HFFc6 (cell line): ENCODE measurements at places on chromosomes 7 and 10. TPM values are rescaled to one million over a fixed set of nuclear protein-coding genes. Genes with fewer than 3 reads are reported as not detected.

DNA sequence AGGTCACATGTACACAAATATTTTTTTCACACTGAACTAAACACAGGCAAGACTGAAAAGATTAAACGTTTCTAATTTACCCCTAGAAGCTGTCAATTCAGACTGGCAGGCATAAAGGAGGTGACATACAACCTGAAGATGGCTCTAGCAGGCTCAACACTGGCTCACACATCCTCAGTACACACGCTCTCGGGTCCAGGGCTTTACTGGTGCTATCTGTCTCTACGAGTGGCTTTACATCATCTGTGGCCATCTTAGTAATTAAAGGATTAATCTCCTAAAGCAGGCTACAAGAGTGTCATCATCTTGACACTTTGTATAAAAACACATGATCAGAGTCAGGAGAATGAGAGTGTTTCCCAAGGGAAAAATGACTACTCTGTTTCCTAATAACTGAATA is 57.3 kb downstream of the COPG2 start:
- peaks cover 35% of the 10 kb centered on the region for H3K36me3 ChIP-seq
- no peak overlapping the region for H3K27ac ChIP-seq
- H3K27me3 ChIP-seq: peaks cover 1% of the 10 kb centered on the region; the same call in 1 of the 2 replicates
- H3K4me3 ChIP-seq: no peak overlapping the region
- H3K4me1 ChIP-seq: no peaks in the 10 kb centered on the region

DNA sequence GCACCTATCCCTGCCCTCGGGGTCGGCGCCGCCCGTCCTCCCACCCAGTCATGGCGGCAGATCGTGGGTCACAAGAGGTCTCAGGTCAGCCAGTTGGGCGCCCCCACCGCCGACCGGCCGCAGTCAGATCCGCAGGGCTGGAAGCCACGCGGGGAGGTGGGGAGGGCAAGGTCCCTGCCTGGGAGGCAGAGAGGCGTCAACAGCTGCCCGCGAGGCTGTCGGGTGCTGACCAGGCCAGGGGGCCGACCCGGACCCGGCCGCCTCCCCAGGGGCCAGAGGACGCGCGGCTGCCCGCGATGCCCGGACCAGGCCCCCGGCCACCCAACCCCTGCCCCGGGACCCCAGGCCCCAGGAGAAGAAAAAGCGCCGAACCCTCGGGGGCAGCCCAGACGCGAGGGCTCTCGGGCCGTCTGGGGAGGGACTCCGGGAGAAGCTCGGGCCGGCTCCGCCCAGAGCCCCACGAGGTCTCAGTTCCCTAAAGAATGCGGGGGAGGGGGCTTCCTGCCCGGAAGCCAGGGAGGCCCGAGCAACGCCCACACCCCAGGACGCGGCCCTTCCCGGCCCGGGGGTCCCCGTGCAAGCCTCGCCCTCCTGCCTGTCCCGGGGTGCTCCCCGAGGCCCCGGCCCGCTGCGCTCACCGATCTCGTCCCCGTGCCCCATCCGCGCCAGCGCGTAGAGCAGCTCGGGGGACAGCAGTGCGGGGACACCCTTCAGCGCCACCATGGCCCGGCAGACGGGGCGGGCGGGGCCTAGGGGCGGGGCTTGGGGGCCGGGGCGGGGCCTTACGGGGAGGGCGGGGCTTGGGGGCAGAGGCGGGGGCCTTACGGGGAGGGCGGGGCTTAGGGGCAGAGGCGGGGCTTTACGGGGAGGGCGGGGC is at the start of gene FUOM:
Gene FUOM, minus strand, starts transcription at position 735 of the 877 bp plus-strand sequence. Its CDS starts 12 bp downstream, at position 723.
- no peak within 1 kb of the TSS for H3K27ac ChIP-seq
- H3K4me1 ChIP-seq: no peaks in the 10 kb centered on the region
- H3K27me3 ChIP-seq: peaks cover 6% of the 10 kb centered on the region
- no peak within 1 kb of the TSS; the same call in 1 of the 2 replicates for H3K4me3 ChIP-seq

- H3K4me1 ChIP-seq: no peaks in the 10 kb centered on the region
- H3K4me3 ChIP-seq: no peak overlapping the region
- H3K27ac ChIP-seq: no peak overlapping the region
- no peak for DNase-seq
- peaks cover 16% of the 10 kb centered on the region; the same call in 1 of the 2 replicates for H3K36me3 ChIP-seq
- H3K27me3 ChIP-seq: no peaks in the 10 kb centered on the region; the same call in 1 of the 2 replicates
Measured at GRCh38 chr10:94591461-94592205, 46.0 kb downstream of the HELLS start.

Gene TTYH3
- 126 to 147 TPM (median 131 TPM) in 3 replicates for total RNA-seq

- no peaks in the 10 kb centered on the region; the same call in 1 of the 2 replicates for H3K27me3 ChIP-seq
- peak; percentile 30 for DNase-seq
- H3K27ac ChIP-seq: no peak overlapping the region
- peaks cover 49% of the 10 kb centered on the region for H3K4me1 ChIP-seq
- peaks cover 16% of the 10 kb centered on the region for H3K36me3 ChIP-seq
Measured at GRCh38 chr7:90749774-90750173, 153.7 kb downstream of the CDK14 start.

DNA sequence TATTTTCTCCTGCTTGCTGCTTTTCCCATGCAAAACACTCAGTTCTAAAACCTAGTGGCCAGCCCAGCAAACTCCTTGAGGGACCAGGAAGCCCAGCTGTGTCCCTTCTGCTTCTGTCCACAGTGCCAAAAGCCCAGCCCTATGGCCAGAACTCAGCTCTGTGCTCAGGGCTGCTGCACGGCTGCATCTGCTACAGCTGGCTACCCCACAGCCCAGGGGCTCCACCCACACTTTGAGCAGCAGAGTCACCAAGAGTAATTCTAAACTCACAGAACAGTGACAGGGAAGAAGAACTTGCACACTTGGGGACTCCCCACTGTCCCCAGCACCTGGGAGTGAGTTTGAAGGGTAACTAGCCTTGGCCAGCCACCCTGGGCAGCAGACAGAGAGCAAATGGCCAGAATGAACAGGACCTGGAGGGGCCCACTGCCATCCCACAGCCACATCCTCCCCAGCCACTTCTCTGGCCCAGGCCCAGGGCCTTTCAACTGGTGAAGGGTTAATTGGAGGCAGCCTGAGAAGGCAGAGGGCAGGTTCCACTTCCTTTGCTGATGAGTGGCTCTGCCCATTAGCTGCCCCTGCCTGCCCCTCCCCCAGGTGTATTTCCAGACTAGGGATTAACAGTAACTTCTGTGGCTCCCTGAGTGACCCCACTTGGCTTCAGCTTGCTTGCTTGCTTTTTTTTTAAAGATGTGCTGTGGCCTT is 28.1 kb upstream of the TRIM8 start:
- no peak for DNase-seq
- peaks cover 2% of the 10 kb centered on the region for H3K27me3 ChIP-seq
- H3K4me3 ChIP-seq: no peak overlapping the region
- no peaks in the 10 kb centered on the region for H3K36me3 ChIP-seq
- no peak overlapping the region for H3K27ac ChIP-seq

DNA sequence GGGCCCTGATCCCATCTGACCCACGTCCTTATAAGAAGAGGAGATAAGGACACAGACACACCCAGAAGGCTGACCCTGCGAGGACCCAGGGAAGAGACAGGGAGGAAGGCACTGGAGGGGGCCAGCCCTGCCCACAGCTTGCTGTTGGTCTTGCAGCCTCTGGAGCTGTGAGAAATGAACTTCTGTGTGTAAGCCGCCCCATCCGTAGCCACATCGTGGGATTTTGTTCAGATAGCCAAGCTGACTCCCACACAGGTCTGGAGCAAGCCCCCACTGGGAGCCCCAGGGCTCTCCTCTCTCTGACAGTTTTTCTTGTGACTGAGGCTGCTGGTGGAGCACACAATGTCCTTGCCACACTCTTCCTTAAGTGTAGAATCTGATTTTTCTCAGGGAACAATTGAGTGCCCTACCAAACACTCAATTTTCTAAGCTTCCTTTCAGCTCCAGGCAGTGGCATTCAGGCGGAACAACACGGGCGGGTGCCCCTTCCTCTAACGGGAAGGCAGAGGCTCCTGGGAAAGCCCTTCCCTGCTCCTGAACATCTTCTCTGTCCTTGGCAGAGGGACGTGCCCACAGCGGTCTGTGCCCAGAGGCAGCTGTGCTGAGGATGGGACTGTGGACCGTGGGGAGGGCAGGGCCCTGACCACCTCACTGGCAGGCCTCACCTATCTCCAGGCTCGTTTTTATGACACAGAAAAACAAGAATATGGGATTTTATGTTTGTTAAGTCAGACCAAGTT is 160.6 kb upstream of the SHH start:
- DNase-seq: no peak
- no peaks in the 10 kb centered on the region for H3K4me1 ChIP-seq
- 0 out of 2 replicates have a peak, but pooled peaks cover 4% of the 10 kb centered on the region for H3K36me3 ChIP-seq

DNA sequence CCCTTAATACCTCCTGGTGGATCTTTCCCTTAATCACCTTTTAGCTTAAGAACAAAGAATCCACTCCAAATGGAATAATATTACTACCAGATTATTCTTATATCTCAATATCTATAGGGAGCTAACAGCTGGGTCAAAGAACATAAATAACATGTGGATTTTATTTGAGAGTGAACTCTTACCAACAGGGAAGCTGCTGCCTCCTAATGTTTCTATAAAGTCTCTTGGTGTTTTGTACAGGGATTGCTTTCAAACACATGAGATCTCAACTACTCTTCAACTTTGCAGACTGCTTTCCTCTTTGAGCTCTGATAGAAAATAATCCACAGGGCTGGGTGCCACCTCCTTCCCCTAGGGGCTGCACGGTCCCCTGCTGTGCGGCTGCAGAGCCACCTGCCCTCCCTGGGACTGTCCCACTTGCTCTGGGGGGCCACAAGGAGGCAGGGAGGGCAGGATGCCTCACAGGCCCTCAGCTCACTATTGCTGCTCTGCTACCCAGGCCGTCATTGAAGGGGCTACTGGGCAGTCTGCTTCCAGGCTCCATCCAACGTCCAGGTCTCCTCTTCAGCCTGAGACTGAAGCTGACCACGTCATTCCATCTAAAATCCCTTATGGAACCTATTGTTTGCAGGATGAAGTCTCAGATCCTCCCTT is 191.2 kb downstream of the CXCL12 start:
- H3K4me1 ChIP-seq: peaks cover 50% of the 10 kb centered on the region
- H3K36me3 ChIP-seq: peaks cover 2% of the 10 kb centered on the region; the same call in 1 of the 2 replicates
- H3K27ac ChIP-seq: no peak overlapping the region
- no peak overlapping the region for H3K4me3 ChIP-seq
- no peak for DNase-seq

Gene NUTM2A
- 0.09 TPM in 1 of 3 replicates, not detected in the others for total RNA-seq

DNA sequence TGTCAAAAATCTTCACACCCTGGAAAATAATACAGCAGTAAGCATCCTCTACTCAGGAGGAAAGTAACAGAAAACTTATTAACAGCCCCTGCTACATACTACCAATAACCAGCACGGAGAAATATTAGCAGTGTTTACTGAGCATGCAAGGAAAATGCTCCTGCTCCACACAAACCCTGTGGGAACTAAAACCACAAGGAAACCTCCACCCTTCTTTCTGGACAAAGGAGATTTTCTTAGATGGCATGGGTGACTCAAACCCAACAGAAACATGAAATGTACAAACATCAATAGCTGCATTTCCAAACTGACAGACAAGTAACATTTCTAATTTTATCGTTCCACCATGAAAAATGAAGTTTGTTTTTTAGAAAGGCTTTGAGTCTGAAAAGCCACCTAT is 113.4 kb downstream of the VPS41 start:
- no peaks in the 10 kb centered on the region for H3K4me1 ChIP-seq
- DNase-seq: no peak
- H3K27ac ChIP-seq: no peak overlapping the region
- no peaks in the 10 kb centered on the region for H3K27me3 ChIP-seq

Gene AKR1C8
- total RNA-seq: not detected in 2 replicates

Gene CALML5
- total RNA-seq: not detected in 3 replicates

- H3K36me3 ChIP-seq: peaks cover 4% of the 10 kb centered on the region; the same call in 1 of the 2 replicates
- H3K27ac ChIP-seq: no peak overlapping the region
- H3K27me3 ChIP-seq: no peaks in the 10 kb centered on the region
- H3K4me1 ChIP-seq: peaks cover 23% of the 10 kb centered on the region
- DNase-seq: no peak
Measured at GRCh38 chr7:90473814-90474213, 4.4 kb downstream of the PTTG1IP2 start.

Gene SLIT1
- total RNA-seq: 0.05 to 0.12 TPM in 2 of 3 replicates, not detected in the other

Gene NPFFR1
- total RNA-seq: not detected in 2 replicates

Gene TLX1
- total RNA-seq: not detected in 3 replicates

DNA sequence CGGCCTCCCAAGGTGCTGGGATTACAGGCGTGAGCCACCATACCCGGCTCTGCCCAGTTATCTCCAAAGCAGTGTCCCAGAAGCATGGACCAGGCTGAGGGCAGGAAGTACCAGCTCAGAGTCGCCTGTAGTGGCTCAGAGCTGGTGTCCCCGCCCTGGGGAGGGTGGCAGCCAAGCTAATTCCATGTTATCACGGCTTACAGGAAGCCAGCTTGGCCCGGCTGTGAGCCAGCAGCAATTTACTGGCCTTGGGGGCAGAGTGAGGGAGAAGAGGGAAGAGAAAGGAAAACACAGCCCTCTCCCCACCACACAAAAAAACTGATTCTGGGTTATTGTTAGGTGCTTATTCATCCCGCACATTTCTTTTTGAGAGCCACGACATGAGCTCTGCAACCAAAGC is 88.1 kb downstream of the HIP1 start:
- no peak overlapping the region for H3K4me3 ChIP-seq
- peaks cover 1% of the 10 kb centered on the region; the same call in 1 of the 2 replicates for H3K27me3 ChIP-seq
- no peak overlapping the region; the same call in 1 of the 2 replicates for H3K27ac ChIP-seq

Gene TRIL
- 0.08 TPM in 1 of 3 replicates, not detected in the others for total RNA-seq

DNA sequence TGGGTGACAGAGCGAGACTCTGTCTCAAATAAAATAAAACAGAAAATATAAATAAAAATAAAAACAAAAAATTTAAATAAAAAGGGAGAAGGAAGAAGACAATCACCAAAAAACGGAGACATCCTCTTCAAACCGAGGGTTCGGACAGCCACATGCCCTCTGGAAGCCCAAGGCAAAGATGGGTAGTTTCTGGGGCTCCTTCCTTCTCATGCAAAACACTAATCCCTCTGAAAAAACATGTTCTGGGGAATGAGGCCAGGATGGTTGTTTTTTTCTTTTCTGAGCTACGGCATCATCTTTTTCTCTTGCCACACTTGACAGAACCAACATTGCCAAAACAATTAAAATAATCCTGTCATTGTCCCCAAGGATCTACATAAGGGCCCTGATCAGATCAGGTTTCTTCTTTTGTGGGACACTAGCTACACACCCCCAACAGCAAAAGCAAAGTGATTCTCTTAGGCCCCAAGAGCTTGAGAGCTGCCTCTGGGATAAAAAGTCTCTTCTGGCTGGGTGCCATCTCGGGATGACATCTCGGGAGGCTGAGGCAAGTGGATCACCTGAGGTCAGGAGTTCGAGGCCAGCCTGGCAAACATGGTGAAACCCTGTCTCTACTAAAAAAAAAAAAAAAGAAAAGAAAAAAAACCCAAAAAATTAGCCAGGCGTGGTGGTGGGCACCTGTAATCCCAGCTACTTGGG is 14.2 kb upstream of the POR start:
- H3K4me1 ChIP-seq: peaks cover 2% of the 10 kb centered on the region
- H3K4me3 ChIP-seq: no peak overlapping the region
- no peak overlapping the region for H3K27ac ChIP-seq

- no peaks in the 10 kb centered on the region for H3K4me1 ChIP-seq
- no peaks in the 10 kb centered on the region for H3K36me3 ChIP-seq
- DNase-seq: no peak
- no peak overlapping the region for H3K27ac ChIP-seq
- no peak overlapping the region for H3K4me3 ChIP-seq
Measured at GRCh38 chr7:50022991-50023390, 70.1 kb downstream of the ZPBP start.

Gene SFTPA1
- total RNA-seq: not detected in 2 replicates

Gene PODXL
- total RNA-seq: 10.7 and 20.7 TPM in 2 replicates
